ENCODE measurements at places on chromosomes 2 and 18. TPM values are rescaled to one million over a fixed set of nuclear protein-coding genes. Genes with fewer than 3 reads are reported as not detected.

Gene SNTG2
- total RNA-seq, result 5.6 TPM

- no peak for DNase-seq
Observed at GRCh38 chr2:179612591-179613298, 248.7 kb downstream of the ZNF385B start.

DNA sequence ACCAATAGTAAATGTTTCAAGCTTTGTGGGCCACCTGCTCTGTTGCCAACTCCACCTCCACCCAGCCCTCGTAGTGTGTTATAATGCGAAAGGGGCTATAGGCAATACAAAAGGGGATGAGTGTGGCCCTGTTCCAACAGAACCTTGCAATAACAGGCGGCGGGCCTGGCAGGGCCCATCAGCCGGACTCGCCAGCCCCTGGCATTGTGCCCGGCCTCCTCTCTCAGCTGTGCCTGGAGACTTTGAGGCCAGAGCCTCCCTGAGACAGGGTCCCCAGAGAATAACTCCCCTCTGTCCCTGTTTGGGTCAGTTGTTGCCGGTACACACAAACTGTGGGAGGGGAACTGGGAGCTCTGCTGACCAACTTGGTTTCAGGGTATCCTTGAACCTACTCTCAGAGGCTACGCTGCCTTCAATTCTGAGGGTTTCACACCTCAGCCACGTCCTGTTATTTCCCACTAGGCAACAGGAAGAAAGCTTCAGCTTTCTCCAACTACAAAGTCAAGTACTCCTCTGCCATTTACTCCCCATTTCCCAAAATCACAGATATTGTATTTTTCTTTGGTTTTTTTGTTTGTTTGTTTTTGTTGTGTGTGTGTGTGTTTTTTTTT is 58.0 kb upstream of the ZNF236 start:
- DNase-seq, result no peak

Gene NEMP2
- 6.5 TPM for total RNA-seq

GRCh38 chr2:74525717-74526648 is at the start of gene DQX1:
DQX1 (minus strand) TSS chr2:74526231; CDS start chr2:74525729, 502 bp downstream.
- DNase-seq, result no peak

- no peak for DNase-seq
Observed at GRCh38 chr2:144201868-144202468, 318.0 kb downstream of the ZEB2 start.

DNA sequence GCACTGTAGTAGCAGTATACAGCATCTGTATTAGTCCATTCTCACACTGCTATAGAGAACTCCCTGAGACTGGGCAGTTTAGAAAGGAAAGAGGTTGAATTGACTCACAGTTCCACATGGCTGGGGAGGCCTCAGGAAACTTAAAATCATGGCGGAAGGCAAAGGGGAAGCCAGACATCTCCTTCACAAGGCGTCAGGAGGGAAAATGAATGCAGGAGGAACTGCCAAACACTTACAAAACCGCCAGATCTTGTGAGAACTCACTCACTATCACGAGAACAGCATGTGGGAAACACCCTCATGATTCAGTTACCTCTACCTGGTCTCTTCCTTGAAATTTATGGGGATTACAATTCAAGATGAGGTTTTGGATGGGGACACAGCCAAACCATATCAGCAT is 25.4 kb downstream of the MAP4K4 start:
- no peak for DNase-seq

DNA sequence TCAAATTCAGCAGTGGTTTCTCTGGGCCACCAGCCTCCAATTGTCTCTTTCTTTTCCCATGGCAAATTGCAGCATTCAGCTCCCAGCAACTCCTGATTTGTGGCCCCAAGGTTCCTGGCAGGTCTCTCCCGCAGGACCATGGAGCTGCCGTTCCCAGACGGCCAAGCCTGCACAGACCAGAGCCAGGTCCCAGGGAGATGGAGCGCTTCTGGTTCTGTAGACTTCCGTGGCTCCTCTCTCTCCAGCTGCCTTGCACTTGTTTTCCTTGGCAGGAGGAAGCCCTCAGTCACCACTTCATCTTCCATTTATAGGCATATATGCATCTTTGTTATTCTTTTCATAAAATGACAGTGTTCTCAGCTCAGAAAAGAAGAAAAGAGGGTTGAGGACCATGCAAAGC is 21.7 kb downstream of the TNP1 start:
- DNase-seq, result no peak

DNA sequence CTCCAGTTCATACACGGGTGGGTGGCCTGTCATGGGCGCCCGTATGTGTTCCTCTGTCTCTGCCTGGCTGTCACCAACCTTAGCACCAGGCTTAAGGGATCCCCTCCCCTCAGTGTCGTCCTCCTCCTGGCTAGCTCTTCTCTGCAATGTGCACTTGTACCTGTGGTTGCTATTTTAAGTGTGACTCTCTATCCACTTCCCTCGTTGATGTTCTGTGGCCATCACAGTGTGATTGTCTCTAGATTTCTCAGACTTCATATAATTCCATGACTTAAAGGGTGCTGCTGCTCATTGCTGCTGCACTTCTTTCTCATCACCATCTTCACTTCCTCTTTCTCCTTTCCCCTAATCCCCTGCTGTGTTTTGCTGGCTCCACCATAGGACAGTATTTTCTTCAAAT is 143.4 kb downstream of the EML6 start:
- DNase-seq, result no peak

GRCh38 chr18:43800584-43800983 is 523.3 kb upstream of the SYT4 start:
- no peak for DNase-seq

GRCh38 chr2:25419678-25420242 is 78.0 kb upstream of the DNMT3A start:
- DNase-seq, result no peak

GRCh38 chr2:121638333-121638732 is 10.9 kb downstream of the CLASP1 start:
- DNase-seq, result no peak

GRCh38 chr2:66536997-66537396 is 102.1 kb downstream of the MEIS1 start:
- DNase-seq, result no peak

DNA sequence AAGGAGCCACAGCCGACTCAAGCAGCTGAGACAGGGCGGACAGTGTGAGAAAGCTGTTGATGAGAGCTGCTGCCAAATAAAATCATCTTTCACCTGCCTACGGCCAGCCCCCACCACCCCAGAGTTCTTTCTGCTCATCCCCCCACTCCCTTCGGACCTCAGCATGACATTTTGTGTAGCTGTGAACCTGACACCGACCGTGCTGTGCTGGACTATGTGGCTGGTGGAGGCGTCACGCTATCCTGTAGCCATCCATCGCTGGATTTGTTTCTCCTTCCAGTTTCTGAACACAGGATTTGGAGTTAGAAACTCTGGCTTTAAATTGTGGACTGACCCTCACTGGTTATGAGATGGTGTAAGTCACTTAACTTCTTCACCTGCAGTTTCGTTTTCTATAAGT is 317.3 kb downstream of the DCDC2C start:
- DNase-seq, result no peak

Gene MYO1B
- 63.9 TPM for total RNA-seq

Gene CENPA
- 0.32 TPM for total RNA-seq

Gene REG1B
- 2.6 TPM for total RNA-seq

DNA sequence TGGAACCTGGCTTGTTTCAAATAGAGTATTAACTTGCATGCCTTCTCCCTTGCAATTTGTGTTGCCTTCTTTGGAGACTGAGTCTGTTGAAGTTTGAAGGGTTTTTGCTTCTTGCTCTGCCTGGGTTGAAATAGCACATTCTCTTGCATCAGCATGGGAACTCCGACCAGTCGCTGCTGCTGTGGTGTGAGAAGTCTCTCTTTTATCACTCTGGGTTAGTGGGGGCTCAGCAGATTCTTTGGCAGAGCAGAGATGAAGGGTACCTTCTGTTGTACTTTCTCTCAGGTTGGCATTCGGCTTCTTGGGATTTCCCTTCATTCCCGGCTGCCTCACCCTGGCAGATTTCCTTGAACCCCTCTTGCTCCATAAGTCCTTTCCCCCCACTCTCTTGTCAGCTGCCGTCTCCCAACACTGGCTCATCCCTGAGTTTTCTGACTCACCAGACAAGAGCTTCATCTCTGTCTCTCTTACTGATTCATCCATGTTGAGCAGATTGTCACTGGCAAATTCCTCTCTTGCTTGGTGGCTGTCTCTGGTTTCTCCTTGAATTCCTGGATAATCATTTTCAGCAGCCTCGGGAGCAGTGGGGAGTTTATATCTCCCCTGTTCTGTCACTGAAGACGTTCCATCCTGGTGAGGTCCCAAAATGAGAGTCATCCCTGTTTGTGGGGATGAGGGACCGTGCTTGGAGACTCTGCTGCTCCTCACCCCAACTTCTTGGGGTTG is 49.9 kb downstream of the ALPK2 start:
- DNase-seq, result no peak

DNA sequence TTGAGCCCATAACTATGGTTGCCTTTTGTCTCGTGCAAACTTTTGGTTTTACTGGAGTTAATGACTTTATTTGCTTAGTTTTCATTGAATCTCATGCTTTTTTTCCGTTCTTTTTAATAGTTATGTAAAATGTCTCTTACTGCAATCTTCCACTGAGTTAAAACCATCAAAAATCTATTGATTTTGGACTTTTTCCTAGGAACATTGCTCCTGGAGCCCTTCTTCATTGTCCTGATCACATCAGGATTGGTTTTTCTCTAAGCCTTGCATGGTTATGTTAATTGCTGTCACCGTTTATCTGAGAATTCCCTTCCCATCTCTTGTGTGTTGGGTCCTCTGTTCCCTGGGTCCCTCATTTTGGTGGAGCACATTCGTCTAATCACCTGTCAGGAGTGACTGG is 125.5 kb downstream of the PARD3B start:
- DNase-seq, result no peak

DNA sequence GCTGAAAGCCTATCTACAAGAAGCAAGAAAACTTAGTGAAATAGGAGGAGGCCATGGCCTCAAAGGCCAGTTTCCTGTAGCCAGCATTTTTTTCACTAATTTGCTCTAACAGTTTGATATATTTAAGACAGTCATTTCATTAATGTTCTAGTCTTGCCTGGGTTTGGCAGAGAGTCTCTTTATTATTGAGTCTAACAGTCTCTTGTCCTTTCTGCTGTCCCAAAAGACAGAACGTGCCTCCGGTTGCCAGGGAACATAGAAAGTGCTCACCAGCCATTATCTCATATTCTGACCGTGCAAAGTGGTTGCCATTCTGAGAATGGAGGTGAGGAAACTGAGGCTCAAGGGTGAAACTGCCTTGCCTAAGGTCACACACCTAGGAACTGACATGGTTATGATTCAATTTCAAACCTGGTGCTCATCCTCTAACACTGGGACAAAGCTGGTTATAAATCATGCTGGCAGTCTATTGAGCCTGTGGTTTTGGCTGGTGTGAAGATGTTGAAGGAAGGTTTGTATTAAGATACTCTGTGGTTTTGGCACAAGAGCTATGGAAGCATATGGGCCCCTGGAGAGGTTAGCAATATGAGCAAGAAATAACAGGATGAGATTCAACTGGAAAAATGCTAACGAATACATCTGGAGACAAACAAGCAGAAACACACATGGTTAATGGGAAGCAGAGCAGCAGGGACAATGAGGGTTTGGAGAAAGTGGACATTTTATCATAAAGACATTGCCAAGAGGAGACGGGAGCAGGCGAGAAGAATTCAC is 903.3 kb upstream of the KLHL29 start:
- DNase-seq, result no peak

Gene ANKRD30BL
- total RNA-seq, result not detected

GRCh38 chr18:60452421-60452820 is 79.8 kb upstream of the MC4R start:
- no peak for DNase-seq

DNA sequence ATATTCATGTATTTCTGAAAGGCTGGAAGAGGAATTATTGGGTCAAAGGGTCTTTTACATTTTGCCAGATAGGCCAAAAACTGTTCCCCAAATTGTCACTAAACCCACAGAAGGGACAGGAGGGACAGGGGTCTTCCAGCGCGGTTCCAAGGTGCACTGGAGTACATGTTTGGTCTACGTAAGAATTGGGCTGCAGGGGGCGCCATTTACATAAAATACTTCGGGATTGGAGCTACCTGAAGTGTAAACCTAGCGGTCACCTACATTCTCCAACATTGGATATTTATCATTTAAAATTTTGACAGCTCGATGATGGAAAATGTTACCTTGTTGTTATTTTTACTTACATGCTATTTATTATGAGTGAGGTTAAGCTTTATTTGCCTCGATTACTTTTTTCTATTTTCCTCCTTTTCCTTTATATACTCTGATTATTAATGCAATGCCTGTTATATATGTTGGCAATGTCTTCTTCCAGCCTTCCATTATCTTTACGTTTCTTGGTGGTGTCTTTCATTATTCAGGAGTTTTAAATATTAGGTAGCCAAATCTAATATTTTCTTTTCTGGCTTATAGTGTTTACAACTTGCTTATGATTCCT is 43.0 kb upstream of the RAB6C start:
- no peak for DNase-seq

- peak; percentile 26 for DNase-seq
Observed at GRCh38 chr18:46297621-46298020, 193.4 kb downstream of the HAUS1 start.

Gene ASXL3
- 1.5 TPM for total RNA-seq

Gene RTP5
- not detected for total RNA-seq

DNA sequence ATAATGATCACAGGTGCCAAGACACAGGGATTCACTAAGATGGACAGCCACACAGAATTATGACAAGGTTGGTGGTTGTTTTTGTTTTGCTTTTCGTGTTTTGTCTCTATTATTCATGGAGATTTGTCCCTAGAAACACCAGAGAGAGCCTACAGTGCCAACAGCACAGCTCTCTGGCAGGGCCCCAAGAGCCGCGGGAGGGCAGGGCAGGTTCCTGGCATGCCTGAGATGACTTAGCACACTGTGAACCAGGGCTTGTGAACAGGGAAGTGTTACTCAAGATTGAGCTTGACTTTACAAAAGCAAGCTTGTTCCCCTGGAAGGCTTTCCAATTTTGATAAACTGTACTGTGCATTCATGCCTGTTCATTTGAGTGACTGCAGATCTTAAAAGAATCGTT is 437.4 kb upstream of the SALL3 start:
- no peak for DNase-seq

Gene CFAP65
- not detected for total RNA-seq

DNA sequence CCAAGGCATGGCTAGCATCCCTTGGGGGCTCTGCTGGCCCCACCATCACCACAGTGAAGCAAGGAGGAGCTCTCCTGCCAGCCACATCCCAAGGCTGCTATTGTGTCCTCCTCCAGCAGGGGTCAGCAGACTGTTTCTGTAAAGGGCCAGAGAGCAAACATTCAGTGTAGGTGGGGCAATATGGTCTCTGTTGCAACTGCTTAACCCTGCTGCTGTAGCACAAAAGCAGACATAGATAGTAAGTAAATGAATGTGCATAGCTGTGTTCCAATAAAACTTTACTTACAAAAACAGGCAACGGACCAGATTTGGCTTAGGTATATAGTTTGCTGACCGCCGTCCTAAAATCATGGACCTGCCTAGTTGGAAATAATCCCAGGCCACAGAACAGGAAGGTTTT is 36.4 kb upstream of the ZBTB7C start:
- DNase-seq, result no peak

Gene ALPI
- 0.71 TPM for total RNA-seq
